ENCODE measurements at places on chromosomes 5 and 9.
A peak's percentile ranks its signal among the peaks of the same experiment; 100 is the strongest.

DNA sequence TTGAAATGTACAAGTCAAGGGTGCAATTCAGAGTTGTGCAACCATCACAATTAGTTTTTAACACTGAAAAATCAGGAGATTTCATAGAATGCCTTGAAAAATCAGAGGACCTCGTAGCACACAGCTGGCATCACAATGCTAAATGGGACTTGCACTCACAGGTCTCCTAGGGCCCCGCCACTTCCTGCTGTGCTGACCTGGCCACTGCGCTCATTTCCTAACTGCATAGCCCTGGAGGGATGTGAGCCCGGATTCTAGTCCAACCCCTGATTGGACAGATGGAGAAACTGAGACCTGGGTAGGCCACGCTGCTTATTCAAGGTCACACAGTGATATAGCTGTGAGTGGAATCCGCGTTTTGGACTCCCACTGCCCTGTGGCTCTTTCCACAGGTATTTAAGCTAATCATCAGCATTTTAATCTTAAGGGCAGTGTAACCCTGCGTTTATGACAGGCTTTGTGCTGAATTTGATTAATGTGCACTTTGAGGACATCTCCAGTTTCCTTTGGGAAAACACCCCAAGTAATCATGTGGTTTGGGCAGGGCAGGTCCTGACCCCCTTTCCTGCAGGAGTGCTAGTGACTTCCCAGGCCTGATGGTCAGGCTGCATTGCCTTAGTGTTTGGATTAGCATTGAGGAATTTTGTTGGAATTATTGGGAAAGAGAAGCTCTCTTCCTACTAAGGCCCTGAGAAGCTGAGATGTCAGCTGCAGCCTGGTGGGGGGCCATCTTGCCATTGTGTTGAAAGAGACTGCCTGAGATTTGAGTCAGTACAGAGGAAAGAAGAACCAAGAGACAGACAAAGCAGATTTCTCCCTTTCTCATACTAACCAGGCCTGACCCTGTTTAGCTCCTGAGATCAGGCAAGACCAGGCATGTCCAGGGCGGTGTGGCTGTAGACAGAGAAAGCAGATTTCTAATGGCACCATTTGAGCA lies 36.2 kb downstream of the STC2 start:
- no peak for DNase-seq

GRCh38 chr5:77630114-77630680 lies 8.3 kb downstream of the OTP start:
- peak; percentile 80 for DNase-seq

- no peak for DNase-seq
Observed at GRCh38 chr9:123028973-123029372, 4.5 kb upstream of the GPR21 start.

DNA sequence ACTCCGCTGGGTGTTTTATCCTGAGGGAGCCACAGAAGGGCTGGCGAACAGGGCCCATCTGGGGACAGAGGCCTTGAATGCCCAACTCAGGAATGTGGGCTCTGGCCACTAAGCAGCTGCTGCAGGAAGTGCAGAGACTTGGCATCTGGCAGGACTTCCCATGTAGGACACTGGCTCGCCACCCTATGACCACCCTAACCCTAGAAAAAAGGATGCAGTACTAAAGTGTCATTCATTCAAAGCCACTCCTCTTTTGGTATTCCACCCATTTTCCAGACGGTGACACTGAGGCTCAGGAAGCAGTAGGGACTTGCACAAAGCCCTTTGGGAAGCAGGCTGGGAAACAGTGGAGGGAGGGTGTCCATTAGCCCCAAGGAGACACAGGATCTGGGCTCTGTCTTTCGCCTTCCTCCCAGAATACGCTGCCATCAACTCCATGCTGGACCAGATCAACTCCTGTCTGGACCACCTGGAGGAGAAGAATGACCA lies 3.0 kb downstream of the BBLN start:
- DNase-seq, result no peak

GRCh38 chr5:69498384-69498783 lies 5.8 kb downstream of the OCLN start:
- DNase-seq, result no peak

DNA sequence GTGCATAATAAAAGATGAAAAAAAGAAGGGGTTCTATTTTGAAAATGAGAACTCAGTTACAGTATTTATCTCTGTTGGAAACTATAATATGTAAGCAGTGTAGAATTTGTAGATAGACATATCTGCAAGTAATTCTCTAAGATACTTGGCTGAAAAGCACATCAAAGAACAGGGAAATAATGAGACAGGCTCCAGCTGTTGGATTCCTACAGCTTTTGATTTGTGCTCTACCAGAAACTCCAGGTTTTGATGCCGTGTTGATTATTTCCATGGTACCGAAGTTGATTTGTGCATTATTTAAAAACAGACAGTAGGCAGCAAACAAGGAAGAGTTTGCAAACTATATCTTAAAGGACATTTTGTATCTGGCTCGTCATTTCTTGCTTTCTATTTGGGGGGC lies 2098.7 kb upstream of the WWC1 start:
- DNase-seq, result no peak

DNA sequence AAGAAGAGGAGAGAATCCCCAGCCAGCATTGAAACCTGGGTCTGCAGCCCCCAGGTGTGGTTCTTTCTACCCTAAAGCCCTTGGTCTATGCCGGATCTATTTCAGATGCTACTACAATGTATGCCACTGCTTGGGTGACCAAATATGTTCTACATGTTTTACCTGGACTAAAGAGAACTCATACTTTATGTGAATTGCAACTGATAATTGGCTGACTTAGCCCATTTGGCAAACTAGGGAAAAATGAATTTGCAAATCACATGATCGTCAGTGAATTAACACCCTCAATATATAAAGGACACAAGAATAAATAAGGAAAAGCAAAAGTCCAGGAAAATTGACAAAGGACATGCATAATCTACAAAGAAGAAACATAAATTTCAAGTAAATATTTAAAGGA lies 308.8 kb upstream of the IRX2 start:
- DNase-seq, result no peak

GRCh38 chr5:33992864-33993263 lies 8.4 kb upstream of the SLC45A2 start:
- DNase-seq, result no peak

DNA sequence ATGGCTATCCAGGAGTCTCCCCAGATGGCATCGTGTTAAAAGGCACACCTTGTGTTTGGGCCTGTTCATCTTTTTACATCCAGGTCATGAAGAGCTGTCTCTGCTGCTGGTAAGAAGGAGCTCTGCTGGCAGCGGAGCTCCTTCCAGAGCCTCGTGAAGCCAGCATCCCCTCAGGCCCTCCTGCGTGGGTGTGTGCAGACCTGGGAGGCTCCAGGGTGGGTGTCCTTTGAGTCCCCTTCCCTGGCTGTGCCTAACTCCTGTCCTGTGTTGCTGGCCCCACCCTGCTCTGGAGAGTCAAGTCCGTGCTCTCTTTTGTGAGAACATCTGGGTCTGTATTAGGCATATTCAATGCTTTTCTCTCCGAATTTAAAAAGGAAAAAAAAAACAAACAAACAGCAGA lies 149.6 kb upstream of the IRX2 start:
- DNase-seq, result no peak

DNA sequence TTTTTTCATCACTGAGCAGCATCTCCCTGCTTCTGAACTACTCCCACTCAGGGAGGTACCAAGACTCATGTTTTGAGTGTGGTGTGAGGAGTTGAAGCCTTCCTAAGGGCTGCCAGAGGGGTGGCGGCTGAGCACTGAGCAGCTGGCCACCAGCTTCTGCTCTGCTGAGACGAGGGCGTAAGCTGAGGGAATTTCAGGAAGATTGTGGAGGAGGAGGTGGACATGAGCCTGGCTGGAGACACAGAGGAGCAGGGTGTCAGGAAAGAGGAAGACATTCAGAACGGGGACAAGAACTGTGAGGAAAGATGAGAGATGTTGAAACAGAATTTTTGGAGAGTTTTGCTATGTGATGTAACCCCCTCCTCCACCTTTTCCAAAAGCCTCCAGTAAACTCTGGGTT lies 7.8 kb downstream of the LCP2 start:
- DNase-seq, result peak; percentile 53

DNA sequence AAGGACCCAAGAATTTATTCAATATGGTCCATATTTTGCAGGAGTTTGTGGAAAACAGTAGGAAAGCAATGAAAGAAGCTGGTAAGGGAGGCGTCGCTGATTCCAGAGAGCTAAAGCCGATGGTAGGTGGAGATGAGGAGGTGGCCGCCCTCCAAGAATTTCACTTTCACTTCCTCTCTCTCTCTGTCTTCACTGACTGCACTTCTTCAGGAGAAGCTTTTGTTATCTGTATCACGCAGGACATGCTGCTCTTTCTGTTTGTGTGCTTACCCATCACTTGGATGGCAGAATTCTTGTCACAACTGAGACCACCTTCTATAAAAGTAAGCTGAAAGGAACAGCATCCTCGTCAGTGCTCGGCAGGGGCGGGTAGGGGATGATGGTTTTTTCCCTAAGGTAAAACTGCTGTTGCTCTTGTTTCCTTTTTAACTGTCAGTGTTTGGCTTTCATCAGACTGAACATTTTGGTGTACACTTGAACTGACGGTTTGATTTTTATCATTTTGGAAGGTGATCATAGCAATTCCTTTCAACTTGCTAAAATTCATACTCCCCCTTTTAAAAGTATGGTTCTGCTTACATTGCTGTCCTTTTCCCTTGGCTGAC lies 62.4 kb upstream of the FSD1L start:
- DNase-seq, result no peak

- peak; percentile 67 for DNase-seq
Observed at GRCh38 chr9:129176701-129177442, 1.2 kb downstream of the IER5L start.

GRCh38 chr5:41211417-41211816 lies 1.9 kb downstream of the C6 start:
- DNase-seq, result no peak

GRCh38 chr5:110070836-110071235 lies 381.1 kb downstream of the MAN2A1 start:
- DNase-seq, result no peak

DNA sequence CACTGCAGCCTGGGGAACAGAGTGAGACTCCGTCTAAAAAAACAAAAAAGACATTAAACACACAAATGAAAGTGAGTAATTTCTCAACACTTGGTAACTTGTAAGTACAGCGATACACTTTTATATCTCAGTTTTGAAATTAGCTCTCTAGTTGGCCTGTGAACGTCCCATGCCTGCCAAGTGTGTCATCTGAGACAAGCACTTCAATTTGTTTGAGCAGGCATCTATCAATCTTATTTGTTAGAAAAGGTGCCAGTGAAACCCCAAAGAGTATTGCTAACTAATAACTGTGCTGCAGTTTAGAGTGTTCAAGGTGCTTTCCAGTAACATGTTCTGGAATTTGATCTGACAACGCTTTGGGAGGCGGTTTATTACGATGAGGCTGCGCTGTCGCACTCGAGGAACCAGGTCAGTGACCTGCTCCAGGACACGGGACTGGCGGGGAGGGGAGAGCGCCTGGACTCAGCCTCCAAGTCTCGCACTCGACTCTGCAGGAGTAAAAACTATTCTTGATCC lies 1.1 kb upstream of the SPIN1 start:
- DNase-seq, result peak; percentile 58

DNA sequence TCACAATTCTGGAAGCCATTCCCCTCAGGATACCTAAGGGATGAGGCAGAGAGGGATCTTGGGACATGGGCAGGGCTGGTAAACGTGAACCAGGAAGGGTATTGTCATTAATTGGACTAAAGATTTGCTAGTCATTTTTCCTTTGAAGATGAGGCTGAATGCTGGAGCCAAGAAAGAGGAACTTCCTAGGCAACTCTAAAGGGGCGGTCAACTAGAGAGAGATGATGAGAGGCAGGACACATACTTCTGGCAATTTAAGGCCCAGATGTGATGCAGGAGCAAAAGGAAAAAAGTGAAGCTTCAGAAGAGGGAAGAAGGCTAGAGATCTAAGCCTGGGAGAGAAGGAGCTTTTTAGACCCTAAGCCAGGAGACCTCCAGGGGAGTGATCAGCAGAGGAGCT lies 5.6 kb downstream of the GBA2 start:
- no peak for DNase-seq

GRCh38 chr5:120988491-120988890 lies 524.4 kb downstream of the PRR16 start:
- DNase-seq, result no peak

- DNase-seq, result no peak
Observed at GRCh38 chr5:61467766-61468482, 135.9 kb downstream of the ZSWIM6 start.

DNA sequence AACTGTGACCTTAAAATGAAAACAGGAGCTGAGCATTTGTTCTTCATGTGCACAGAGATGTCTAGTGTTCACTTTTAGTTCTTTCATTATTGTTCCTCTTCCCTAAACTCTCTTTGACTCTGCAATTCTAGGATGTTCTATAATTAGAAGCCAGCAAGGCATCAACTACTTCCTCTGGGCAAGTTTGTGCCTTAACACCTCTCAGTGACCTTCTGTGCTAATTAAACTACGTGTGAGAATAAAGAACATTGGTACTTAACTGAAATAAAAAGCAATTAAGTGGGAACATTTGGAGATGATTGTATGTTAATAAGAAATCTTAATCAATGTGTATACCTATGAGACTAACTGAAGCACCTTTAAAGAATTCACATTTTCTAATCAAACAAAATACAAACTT lies 242.8 kb downstream of the RASEF start:
- DNase-seq, result no peak

DNA sequence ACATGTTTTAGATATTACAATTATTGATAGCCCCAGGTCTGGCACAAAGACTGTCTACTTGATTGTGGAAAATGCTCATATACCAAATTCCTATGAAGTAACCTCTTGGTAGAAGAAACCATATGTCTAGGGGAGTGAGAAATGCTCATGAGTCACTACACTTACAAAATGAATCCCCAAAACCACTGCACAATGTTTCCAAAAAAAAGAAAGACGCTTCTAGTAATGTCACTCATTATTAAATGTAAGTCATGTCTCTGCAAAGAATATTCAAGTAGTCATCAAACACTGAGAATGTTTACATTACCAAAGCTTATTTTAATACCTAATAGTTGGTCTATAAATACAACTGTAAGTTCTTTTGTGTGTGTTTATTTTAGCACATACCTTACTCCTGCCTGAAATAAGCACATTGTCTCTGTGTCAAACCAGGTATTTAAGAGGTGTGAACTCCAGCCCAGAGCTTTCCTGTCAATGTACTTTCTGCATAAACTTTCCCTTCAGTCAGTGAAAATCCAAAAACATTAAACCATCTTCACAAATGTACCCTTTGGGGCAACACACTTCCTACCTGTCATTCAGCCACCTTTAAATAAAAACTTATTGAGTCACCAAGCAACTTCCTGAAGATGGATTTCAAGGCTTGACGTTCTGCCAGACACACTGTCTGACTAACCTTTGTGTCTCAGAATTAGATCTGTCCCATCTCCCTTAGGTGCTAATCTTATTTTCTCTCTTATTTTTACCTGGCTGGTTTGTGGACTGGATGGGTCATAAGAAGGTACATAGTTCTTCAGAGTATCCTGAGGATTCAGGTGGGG lies 194.0 kb downstream of the NFIB start:
- no peak for DNase-seq

GRCh38 chr9:2411459-2412215 lies 209.9 kb upstream of the VLDLR start:
- DNase-seq, result no peak

Measured in activated CD8-positive, alpha-beta memory T cell treated with anti-CD3 and anti-CD28 coated beads, Interleukin-2, amount 50 U/mL, for 48 hours (primary cell).